ENCODE measurements at places on chromosomes 16 and 17.

DNA sequence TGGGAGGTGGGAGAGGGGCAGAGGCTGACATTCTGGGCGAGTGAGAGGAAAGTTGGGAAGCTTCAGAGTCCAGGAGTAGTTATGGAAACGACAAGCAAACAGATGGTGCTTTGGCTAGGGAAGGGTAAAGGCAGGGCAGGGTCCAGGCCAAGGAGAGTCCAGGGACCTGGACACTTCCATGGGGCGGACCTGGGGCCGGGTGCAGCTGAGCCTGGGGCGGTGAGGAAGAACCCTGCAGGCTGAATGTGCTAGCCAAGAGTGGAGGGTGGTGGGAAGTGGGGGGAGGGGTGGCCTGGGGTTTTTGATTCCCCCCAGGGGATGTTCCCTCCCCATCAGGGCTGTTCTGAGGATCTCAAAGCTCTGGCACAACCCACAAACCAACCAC, 2.6 kb downstream of the PPP1R9B start:
- DNase-seq = no peak

DNA sequence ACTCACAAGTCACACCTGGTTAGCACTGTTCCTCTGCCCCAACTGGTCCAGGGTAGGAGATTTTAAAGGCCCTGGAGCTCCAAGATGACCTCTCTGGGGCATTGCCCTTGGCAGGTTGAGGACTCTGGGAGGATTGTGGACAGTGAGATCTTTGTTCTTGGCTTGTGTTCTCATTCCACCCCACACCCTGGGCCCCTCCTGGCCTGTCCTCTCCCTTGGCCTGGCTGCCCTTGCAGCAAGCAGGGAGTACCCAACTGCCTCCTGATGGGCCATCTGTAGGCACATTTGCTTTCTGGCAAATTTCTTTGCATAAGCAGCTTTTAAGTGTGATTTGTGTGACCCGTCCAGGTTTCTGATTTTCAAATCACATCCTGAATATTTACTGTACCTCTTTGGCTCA, 239.6 kb downstream of the UTP18 start:
- DNase-seq = no peak

DNA sequence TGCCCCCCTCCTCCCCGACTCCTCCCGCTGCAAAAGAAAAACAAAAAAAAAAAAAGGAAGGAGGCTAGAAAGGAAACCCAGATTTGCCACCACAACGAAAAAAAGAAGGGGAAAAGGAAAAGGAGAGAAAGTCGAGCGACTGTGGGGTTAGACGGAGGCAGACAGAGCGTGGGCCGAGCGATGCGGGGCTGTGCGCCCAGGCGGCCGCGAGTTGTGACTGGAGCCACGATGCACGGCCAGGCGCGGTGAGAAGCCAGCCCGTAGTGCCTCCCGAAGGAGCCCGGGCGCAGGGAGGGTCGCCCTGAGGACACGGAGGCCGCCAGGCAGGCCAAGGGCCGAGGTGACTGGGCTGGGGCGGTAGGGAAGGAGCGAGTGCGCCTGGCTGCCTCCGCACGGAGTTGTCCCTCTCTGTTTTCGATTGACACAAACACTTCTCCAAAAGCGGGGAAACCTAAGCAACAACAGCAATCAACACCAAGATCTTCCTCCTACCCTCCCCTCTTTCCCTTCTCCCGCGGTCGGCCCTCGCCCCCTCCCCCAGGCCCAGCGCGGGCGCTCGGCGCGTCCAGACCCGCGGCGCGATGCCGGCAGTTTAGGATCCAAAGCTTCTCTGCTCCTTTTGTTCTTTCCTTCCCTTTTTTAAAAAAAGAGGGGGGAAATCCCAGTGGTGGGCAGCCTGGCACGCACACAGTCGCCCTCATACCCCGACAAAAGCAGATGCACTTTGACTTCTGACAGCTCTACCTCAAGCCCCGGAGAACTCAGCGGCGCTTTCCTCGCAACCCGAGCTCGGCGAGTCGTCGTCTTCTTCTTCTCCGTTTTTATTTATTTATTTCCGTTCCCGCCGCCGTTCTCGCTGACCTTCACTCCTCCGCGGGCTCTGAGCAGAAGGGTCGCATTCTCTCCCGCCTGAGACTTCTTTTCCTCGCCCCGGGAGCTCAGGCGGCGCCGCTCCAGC, at the start of gene LHX1:
Gene LHX1, plus strand, starts transcription at position 475 of the 958 bp plus-strand sequence. CDS start 723 bp downstream, outside the sequence.
- DNase-seq = no peak

DNA sequence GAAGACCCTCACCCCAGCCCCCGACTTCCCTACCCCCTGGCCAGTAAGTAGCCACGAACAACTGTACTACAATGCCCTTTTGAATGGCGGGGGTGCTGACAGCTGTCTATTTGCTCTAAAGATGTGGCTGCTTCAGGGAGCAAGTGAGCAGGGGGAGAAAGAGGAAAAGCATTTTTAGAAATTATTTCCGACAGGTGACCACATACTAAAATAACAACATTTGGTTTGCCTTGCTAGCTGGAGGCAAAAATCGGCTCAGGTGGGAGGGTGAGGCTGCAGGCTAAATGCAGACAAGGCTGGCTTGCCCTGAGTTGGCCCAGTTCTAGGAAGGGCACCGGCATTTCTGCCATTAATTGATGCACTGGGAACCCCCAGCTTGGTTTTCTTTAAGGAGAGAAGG, 188.5 kb downstream of the XYLT1 start:
- no peak for DNase-seq

DNA sequence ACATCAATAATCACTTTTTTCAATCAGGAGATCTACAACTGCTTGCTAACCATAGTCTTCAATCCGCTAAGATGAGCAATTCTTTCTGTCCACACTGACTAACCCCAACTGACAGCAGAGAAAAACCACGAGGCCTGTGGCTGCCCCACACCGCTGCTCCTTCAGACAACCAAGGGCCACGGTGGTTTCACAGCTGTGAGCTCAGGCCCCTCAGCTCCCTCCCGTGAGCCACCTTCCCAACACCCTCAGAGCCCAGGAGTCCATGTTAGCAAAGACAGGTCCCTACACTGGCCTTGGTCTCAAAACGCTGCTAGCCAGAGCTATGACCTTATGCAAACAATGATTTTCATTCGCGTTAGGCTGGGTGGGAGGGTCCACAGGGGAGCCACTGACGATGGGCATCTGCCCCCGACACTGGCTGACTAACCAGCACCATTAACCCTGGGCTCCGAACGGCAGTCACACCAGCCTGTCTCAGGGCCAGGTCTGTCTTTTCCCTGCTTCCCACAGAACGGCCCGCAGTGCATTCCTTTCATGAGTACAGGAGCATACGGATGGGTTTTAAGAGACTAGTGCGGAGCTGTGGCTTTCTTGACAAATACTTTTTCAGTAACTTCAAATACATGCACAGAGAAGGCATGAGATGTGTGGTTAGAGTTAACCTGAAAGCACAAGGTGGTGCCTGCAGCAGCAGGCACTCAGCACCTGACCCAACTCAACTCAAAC, 67.3 kb downstream of the ANKRD11 start:
- DNase-seq = no peak

GRCh38 chr16:67936124-67936879, at the start of gene PSMB10:
Gene PSMB10, minus strand, starts transcription at chr16:67936850. Its CDS starts 101 bp downstream, at chr16:67936749.
- peak; percentile 42 for DNase-seq

GRCh38 chr17:28042721-28043291, 329 bp downstream of the NLK start:
- DNase-seq = no peak

- DNase-seq = peak; percentile 32
Measured at GRCh38 chr16:22188595-22189442, 17.3 kb upstream of the EEF2K start.

DNA sequence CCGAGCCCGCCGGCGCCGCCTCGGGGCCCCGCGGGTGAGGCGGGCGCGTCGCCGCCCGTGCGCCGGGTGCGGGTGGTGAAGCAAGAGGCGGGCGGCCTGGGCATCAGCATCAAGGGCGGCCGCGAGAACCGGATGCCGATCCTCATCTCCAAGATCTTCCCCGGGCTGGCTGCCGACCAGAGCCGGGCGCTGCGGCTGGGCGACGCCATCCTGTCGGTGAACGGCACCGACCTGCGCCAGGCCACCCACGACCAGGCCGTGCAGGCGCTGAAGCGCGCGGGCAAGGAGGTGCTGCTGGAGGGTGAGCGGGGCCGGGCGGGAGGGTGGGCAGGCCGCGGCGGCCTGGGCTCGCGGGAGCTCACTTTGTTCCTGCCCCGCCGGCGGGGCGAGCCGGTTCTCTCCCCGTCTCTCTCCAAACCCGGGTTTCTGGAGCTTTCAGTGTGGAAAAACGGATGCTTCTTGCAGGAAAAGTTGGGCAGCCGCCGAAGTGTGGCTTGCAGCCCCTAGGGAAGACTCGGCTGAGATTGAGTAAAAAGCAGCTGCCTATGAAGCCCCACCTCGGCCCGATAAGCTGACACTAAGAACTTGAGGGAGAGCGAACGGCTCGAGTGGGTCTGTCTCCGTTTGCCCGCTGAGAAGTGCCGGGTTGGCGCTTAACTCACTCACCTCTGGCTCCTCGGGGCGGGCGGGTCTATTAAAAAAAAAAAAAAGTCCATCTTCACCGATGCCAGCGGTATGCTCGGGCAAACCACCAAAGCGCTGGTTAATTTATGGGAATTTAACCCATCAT, 677 bp downstream of the SNTB2 start:
- DNase-seq = no peak

- DNase-seq = no peak
Measured at GRCh38 chr17:73198201-73198929, 5.5 kb downstream of the COG1 start.

- DNase-seq = no peak
Measured at GRCh38 chr17:65742403-65743307, 181.2 kb upstream of the AXIN2 start.

DNA sequence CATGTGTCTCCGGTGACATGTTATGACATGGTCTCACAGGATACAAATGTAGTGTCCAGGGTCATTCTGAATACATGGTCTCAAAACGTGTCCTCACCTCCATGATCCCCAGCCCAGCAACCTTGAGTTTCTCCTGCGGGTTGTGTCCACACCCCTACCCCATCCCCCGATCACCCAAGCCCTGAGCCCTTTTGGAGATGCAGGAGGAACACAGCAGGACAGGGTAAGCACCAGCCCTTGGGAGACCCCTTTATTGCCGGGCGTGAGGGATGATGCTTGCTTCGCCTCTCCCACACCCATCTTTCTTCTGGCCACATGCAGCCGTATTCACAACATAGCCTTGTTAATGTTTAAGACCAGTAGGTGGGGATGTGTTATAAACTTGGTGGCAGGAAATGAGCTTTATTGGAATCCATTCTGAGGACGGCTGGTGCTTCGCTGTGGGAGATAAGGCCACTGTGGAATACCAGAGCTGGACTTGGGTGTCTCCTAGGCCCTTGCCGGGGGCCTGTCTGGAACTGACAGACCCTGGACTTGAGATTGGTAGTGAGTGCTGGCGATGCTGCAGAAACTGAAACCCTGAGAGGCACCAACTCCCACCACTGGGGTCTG, 5.5 kb downstream of the TMEM132E start:
- no peak for DNase-seq

GRCh38 chr17:51064061-51064735, 56.5 kb downstream of the SPAG9 start:
- no peak for DNase-seq

- no peak for DNase-seq
Measured at GRCh38 chr17:64158831-64159590, 29.1 kb upstream of the ERN1 start.

All from stimulated activated CD4-positive, alpha-beta T cell treated with anti-CD3 and anti-CD28 coated beads, Interleukin-1b, Interleukin-23, amount 100 ng/mL, for 1 hour (primary cell).